Mammary epithelial cell (primary cell): ENCODE measurements at places on chromosomes 12 and 14.

DNA sequence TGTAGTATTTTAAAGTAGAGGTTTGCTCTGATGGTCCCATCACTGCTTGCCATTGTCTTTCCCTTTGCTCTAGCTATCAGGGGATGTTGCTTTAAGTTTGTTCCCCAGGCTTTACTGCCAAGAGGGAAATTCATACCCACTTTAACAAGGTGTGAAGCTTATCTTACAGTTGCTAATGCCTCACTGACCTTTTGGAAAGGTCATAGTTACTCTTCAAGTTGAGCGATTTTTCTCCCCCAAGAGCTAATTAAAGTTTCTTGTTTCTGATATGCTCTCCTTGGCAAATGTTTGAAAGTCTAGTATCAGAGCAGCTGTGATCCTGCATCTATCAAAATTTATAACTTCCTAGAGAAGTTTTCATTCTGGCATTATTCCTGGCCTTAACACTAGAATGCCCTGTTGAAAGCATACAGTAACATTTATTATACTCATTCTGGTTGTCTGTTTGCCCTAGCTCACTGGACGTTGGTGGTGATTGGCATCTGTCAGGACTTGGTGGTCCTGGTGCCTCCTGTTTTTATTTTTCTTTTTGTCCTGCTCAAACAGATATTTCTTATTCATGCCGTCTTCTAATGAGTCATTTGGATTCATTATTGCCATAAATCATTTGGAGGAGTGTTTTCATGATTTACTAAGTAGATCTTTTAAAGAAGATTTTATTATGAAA is 8.1 kb downstream of the ATP2A2 start:
- DNase-seq: no peak

- no peak for DNase-seq
These were observed 867 bp upstream of the TDG start for GRCh38 chr12:103964805-103965204.

DNA sequence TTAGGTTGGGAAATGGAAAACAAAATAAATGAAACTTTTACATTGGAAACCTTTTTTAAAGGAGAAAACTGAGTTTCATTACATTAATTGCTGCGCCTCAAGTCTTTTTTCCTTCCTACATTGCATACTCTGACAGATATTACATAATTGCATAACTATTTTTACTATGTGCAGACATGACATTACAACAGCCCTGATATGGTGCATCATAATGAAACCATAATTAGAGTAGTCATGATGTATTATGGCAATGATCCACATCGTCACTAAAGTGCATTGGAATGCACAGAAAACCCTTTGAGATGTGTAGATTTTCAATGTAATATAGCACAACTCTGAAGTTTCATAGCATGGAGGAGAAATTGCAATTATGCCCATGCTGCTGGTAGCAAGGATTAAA is 217.8 kb upstream of the NPAS3 start:
- DNase-seq: peak; percentile 11

DNA sequence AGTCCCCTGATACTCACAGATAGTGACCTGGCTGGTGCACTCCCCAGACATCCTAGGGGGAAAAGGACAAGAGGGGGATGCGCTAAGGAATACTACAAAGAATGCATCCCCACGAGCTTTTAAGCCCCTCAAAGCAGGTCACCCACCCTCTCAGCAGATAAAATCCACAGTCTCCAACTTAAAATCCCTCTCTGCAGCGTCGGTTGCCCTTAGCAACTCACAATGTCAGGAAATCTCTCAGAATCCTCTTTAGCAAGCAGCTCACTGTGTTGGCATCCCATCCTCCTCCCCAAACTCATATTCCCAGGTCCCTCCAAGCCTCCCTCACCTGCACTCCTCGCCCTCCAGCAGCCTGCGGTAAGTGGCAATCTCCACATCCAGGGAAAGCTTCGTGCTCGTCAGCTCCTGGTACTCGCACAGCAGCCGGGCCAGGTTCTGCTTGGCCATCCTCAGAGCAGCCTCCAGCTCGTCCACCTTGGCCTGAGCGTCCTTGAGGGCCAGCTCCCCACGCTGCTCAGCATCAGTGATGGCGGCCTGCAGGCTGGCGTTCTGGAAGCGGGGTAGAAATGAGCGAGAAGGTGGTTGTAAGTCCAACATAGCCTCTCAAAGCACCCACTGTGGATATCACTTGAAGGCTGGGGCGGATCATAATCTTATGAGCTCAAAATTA is 5.5 kb upstream of the KRT79 start:
- DNase-seq: no peak

- no peak for DNase-seq
These were observed 16.5 kb downstream of the ETNK1 start for GRCh38 chr12:22641353-22642053.
